ENCODE measurements at places on chromosomes 12 and 14. TPM values are rescaled to one million over a fixed set of nuclear protein-coding genes. Genes with fewer than 3 reads are reported as not detected.

Gene DIO2
- 2.7 TPM for total RNA-seq

Gene HELB
- total RNA-seq, result 1.3 TPM

Gene RPL41
- 3,974 TPM for total RNA-seq

Gene TSPAN9
- total RNA-seq, result 58.6 TPM

Gene PRB2
- not detected for total RNA-seq

Gene IFNG-AS1
- total RNA-seq, result not detected

Gene TEX52
- not detected for total RNA-seq

Gene SLC7A8
- 0.63 TPM for total RNA-seq

Gene ACVRL1
- 520 TPM for total RNA-seq

Gene PWP1
- total RNA-seq, result 138 TPM

Gene TMEM132C
- not detected for total RNA-seq

Gene LRTM2
- total RNA-seq, result not detected

Gene TBX5
- total RNA-seq, result 0.19 TPM

Gene GNB3
- total RNA-seq, result 1.5 TPM

Gene ADAM20
- 1.2 TPM for total RNA-seq

Gene TAS2R8
- 0.09 TPM for total RNA-seq

Gene OR6C2
- total RNA-seq, result not detected

Gene RIMBP2
- not detected for total RNA-seq

Gene GRIN2B
- total RNA-seq, result not detected

Gene KLRF2
- not detected for total RNA-seq

Gene MANSC4
- total RNA-seq, result not detected

Gene GAS2L3
- 13.6 TPM for total RNA-seq

Gene FKBP11
- 13.0 TPM for total RNA-seq

Gene PRICKLE1
- 21.4 TPM for total RNA-seq

Gene KRT75
- total RNA-seq, result not detected

Gene PTPRO
- not detected for total RNA-seq

Gene ACSM4
- total RNA-seq, result not detected

Gene DDIT3
- 10.1 TPM for total RNA-seq

Gene ALG10B
- 2.7 TPM for total RNA-seq

Gene ZNF664
- total RNA-seq, result 45.6 TPM

Gene CLEC4E
- not detected for total RNA-seq

Gene TDRD9
- total RNA-seq, result 1.0 TPM

Gene GPRC5A
- 36.0 TPM for total RNA-seq

Gene BAZ1A
- total RNA-seq, result 52.3 TPM

Gene RPGRIP1
- total RNA-seq, result not detected

Gene ARPC3
- 241 TPM for total RNA-seq

Gene GSG1
- 0.09 TPM for total RNA-seq

Measured in endothelial cell of coronary artery (primary cell).